CD4-positive, alpha-beta T cell treated with Interleukin-17A for 4 hours (primary cell): ENCODE measurements at places on chromosomes 16 and 17.

DNA sequence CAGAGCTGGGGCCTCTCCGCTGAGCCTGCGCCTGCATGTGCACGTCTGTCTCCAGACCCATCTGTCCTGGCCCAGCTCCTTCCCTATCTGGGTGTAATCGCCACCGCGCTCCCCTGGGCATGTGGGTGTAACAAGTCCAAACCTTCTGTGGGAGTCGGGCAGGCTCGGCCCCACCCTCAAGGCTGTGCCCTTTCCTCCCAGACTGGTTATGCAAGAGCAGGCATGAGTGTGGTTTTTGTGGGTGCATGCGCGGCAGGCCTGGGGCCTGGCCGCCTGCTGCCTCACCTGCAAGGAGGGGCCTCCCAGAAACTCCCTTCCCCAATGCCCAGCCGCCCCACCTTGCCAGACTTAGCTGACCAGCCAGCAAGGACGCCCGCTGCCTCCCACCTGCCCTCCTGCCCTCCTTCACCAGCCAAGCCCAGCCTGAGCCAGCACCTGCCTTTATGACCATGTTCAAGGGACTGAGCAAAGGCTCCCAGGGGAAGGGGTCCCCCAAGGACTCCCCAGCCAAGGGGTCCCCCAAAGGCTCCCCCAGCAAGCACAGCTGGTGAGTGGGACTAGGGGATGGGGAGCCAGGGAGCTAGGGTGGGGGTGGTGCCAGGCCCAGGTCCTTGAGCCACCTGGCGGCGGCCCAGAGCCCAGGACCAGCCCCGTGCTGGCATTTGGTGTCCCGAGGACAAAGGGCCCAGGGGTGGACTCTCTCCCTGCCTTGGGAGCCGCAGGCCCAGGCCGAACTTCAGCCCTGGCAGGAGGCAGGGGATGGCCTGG lies at the start of gene EVPLL:
EVPLL (plus strand) TSS at position 342 of the 768 bp plus-strand sequence. CDS start 3,160 bp downstream, outside the sequence.
- no peak for DNase-seq

GRCh38 chr16:3501783-3502400 lies 1.1 kb downstream of the CLUAP1 start:
- DNase-seq, result no peak

GRCh38 chr16:49699841-49700175 lies 156.1 kb downstream of the ZNF423 start:
- no peak for DNase-seq

GRCh38 chr17:78300962-78301820 lies 58.7 kb downstream of the SOCS3 start:
- no peak for DNase-seq

DNA sequence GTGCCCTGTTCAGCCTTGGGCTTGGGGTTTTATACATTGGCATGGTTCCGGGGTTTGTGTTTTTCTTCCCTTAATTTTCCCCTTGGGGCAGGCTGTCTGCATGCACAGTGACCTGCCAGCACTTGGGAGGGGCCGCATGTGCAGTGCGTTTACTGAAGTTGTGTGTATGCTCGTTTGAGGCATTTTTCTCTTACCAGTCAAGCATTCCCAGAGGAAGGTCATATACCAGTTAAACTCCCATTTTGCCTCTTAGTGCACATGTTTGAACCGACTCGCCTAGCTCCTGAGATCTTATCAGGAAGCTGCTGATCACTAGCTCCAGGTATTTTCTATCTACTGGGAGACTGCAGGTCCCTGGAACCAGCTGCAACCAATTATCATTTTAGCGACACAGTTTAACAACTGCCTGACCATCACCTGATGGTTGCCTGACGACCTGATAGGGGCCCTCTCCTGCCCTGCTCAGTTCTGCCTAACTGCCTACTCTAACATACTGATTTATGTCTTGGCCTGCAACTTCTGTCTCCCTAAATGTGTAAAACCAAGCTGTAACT lies 51.4 kb downstream of the MFSD11 start:
- DNase-seq, result no peak
